ACHN (cell line): ENCODE measurements at places on chromosomes 13 and 19.
A peak's percentile ranks its signal among the peaks of the same experiment; 100 is the strongest.

DNA sequence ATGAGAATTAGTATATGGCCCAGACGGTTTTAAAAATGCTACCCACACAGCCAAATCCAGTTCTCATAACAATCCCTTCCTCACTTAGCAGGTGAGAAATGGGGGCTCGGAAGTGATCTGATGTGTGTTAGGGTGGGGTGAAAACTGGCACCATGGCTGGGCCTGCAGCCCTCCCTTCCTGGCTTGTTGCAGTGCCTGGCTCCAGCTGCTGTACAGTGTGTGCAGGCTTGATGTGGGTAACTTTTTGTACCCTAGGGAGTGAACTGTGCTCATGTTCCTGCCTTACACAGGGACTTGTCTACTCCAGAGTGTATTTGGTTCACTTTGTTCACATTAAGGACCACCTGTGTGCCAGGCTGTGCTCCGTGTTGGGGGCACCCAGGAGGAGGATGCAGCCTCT, 177.2 kb downstream of the LMO7 start:
- DNase-seq = no peak

- no peak for DNase-seq
Observed at GRCh38 chr13:27578121-27579030, 42.0 kb downstream of the LNX2 start.

- DNase-seq = peak; percentile 95
Observed at GRCh38 chr19:6066661-6067646, 43.3 kb downstream of the RFX2 start.

DNA sequence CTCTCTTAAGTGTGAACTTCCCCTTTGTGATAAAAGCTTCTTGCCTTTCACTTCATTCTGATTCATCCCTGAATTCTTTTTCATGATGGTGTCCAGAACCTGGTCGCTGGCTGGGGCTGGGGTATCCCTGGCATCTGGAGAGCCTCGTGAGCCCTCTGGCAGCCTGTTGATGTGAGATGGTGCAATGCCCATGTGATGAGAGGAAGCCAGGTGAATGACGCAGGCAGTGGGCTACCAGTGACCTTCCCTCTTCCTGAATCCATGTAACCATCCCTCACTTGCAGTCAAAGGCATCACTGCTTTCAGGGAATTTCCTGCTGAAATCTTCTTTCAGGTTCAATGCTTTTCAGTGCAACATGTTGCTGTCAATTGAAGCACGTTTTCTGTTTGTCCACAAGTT, 158.6 kb upstream of the SLC10A2 start:
- DNase-seq = no peak

DNA sequence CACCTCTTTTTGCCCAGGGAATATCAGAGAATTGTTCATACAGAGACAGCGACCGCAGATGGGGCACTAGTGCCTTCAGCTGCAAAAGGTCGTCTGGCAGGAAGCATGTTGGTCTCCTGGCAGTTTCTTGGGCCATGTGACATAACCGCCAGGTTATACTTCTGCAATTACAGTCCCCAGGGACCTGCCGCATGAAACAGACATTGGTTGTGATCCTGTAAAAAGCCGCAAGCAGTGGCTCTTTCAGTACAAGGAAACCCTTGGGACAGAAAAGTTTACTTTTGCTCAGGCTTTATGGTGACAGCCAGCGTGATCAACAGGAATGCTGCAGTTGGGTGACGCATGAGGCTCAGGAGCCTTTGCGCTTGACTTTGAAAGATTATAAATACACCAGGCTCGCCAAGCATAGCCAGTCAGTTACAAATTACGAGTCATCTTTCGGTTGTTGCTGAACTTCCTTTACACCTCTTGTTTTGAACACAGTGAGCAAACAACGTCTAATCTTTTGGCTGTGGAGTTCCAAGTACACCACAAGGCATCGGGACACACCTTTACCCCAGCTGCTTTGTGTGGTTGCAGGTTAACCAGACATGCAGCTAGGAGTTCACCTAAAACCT, 50.5 kb upstream of the UBE2L5 start:
- peak; percentile 42 for DNase-seq

DNA sequence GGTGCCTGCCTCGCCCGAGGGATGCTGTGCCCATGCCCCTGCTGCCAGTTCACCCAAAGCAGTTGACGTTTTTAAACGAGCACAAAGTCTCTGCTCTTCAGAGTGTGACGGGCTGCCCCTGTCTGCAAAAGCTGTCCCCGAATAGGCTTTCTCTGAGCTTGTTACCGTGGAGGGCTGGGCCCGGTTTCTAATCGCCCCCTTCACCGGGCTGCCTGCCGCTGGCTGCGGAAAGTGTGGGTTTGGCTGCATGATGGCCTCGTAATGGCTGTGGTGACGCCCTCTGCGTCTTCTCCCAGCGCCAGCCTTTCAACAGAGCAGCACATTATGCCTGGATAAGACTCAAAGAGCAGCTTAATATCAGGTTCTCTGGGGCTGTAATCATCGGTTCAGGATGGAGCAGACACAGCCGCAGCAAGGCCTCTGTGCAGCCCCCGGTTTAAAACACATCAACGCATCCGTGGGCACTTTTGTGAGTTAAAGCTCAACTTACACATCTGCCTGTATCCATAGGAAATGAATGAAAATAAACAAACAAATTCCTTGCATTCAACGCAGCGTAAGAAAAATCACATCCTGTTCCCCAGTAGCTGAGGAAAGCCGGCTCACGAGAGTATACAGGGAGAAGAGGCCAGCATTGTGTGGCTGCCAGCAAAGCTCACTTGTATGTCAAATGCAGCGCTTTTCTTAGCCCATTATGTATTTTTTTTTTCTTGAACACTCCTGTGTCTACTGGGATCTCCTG, 166.4 kb upstream of the SOX1 start:
- DNase-seq = no peak

GRCh38 chr19:28960986-28961705, 251.8 kb downstream of the UQCRFS1 start:
- DNase-seq = peak; percentile 62

DNA sequence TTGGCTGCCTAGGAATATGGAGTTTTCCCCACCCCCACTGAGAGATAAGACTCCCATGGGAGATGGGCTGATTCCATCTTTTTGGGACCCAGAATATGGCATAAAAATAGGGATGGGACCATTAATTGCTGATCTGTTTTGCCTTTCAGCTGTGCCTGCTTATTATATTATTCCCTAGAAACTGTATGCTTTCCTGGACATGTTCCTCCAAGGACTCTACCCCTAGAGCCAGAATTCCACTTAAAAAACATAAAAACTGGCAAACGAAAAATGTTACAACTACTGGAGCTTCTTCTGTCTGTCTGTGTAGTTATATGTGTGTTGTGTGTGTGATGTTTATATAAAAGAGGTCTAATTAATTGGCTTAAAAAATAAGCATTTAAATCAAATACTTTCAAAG, 159.9 kb upstream of the PRR20A start:
- no peak for DNase-seq

- DNase-seq = peak; percentile 2
Observed at GRCh38 chr13:62879071-62879470, 1463.4 kb upstream of the PCDH20 start.

- no peak for DNase-seq
Observed at GRCh38 chr19:53294786-53295441, 27.4 kb upstream of the VN1R4 start.

DNA sequence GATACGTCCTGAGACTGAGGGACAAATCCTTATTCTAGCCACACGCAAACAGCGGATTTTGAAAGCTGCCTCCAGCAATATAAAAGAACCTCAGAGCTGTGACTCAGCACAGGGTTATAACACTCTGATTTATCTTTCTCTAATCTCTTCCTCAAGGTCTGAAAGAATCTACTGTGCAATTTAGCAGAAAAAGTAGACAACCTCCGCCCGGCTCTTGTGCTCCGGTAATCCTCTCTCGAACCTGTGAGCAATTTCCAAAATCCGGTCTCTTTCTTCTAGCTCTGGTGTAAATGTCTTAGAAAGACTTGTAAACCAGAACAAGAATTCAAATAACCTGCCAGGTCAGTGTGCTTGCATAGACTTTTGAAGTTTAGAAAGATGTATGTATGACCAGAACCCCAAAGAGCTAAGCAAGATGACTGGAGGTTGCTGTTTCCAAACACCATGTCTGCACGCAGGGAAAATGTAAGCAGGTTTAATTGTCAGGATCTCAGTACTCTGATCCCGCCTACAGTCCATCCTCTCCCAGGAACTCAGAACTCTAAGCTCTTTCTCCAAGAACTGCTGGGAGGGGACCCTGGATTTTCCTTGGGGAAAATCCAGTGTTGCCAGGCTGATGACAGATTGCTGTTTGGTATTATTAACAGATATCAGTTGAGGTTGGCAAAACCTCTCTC, 338.1 kb downstream of the RFC3 start:
- no peak for DNase-seq

DNA sequence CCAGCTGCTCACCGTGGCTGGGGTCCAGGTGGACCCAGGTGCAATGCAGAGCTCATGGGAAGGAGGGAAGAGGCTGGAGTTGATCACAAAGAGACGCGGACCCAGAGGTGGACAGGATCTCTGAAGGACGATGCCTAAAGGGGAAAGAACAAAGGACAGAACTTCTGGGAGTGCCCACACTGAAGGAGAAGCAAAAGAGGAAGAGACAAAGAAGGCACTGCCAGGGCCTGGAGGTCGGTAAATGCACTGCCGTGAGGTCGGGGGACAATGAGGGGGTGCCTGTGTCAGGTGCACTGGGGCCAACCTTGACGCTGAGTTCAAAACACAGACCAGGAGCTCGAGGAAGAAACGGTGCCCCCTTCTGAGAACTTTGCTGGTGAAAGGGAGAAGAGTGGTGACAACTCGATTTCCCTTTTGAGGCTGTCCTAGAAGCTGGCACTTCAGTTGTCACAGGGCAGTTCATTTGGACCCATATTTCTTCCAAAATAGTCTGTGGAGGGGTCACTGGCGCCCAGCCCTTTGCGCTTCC, 55.6 kb downstream of the GJA3 start:
- DNase-seq = no peak

DNA sequence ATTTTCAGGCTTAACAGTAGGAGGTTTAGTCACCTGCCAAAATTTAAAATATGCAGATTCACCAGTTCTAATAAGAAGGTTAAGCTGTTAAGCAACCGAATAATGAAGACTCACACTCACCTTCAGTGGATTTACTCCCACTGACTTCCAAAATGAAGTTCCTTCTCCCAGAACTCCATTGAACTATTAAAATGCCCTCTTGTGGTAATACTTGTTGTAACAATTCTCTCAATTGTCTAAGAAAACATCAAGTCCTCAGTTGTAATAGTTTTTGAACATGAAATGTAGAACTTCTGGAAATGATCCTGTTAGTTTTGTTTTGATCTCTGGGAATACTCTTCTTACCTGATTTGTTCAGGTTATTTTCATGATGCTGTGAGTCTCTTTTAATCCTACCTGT, 522.0 kb upstream of the ATXN8OS start:
- DNase-seq = peak; percentile 13

DNA sequence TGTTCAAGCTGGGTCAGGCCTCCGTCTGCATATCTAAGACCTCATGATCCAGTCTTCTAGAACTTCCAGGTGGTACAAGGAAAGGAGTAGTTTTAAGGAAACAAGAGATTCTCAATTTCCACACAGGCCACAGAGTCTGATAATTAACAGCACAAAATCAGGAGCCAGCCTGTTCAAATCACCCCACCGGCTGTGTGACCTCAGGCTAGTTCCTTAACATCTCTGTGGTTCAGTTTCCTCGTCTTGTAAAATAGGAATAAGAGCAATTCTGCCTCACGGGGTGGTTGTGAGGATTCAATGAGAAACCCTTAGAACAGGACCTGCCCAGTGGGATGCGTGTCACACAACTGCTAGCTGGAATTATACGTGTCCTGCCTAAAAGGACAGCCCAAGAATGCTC, 25.6 kb downstream of the FCGBP start:
- no peak for DNase-seq

- no peak for DNase-seq
Observed at GRCh38 chr19:16139752-16140151, 3.7 kb upstream of the HSH2D start.

- DNase-seq = no peak
Observed at GRCh38 chr19:47405854-47406417, 13.4 kb downstream of the MEIS3 start.

GRCh38 chr19:14385492-14385891, 4.2 kb downstream of the ADGRE5 start:
- no peak for DNase-seq

DNA sequence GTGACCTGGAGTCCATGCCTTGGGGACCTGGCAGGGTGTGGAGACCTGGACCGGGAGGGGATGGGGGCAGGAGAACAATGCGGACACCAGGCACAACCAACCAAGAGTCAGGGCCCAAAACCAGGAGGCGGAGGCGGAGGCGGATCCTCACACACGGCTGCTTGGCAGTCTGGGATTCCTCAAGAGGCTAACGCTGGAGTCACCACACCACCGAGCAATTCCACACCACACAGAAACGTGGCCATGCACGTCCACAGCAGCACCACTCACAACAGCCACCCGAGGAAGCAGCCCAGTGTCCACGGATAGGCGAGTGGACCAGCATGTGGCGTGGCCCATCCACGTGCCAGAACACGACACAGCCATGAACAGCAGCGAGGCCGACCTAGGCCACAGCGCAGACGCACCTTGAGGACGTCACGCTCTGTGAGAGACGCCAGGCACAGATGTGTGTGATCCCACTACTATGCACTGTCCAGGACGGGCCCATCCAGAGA, 17.7 kb downstream of the SBNO2 start:
- no peak for DNase-seq

DNA sequence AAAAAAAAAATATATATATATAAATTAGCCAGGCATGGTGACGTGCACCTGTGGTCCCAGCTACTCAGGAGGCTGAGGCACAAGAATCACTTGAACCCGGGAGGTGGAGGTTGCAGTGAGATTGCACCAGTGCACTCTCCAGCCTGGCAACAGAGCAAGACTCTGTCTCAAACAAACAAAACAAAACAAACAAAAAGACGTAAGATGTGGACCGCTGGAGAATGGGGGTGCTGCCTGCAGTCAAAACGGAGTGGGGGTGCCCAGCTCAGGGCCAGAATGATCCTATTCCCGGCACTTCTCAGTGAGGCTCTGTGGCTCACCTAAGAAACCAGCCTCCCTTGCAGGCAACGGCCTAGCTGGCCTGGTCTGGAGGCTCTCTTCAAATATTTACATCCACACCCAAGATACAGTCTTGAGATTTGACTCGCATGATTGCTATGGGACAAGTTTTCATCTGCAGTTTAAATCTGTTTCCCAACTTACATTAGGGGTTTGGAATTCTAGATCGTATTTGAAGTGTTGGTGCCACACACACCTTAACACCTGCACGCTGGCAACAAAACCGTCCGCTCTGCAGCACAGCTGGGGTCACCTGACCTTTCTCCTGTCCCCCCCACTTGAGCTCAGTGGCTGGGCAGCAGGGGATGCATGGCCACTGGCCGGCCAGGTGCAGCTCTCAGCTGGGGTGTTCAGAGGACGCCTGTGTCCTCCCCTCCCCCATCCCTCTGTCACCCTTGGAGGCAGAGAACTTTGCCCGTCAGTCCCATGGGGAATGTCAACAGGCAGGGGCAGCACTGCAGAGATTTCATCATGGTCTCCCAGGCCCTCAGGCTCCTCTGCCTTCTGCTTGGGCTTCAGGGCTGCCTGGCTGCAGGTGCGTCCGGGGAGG, at the start of gene F7:
F7 (plus strand) TSS at position 760 of the 889 bp plus-strand sequence; CDS start at position 811, 51 bp downstream.
- DNase-seq = no peak
